Stimulated activated CD4-positive, alpha-beta T cell treated with anti-CD3 and anti-CD28 coated beads, Interleukin-2, amount 100 ng/mL, for 24 hours (primary cell): ENCODE measurements at places on chromosomes 5 and 9.
A peak's percentile ranks its signal among the peaks of the same experiment; 100 is the strongest.

DNA sequence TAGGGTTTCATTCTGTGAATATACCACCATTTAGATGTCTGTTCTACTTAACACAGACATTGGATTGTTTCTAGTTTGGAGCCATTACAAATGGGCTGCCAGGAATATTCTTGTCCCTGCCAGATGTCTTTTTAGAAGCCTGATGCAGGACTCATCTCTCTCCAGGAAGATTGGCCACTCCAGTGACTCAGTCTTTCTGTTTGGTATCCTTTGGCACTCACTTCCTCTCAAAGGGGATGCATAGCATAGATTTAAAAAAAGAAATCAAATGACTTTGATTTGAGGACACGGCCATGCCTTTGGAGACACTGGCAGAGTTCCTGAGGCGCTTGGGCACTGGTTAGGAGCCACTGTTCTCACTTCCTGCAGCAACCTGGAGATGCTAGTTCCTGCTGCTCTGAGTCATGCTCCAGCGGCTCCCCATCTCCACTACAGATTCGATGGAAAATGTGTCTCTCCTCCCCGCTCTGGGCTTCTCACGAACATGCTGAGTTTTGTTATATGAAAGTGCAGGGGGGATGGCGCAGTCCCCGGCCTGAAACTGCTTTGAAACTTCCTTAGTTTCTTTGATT is 3.5 kb upstream of the ZNF366 start:
- DNase-seq, result peak; percentile 16

DNA sequence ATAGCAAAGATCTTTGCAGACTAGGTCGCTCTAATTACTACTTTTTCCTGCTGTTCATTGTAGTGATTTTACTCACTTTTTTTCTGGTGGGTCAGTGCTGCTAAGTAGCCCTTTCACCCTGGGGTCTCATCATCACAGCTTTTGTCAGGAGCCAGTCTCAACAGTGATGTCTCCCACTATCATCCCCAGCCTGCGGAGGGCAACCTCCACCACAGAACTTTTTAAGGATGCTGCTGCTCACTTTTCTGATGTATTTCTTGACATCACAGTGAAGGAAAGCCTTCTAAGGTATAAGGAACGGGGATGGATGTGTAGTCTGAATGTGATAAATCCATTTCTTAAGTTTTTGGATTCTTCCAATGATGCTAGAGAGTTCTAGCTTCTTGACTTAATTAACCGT is 242.5 kb upstream of the RIOK2 start:
- no peak for DNase-seq

- no peak for DNase-seq
These were observed 43.4 kb upstream of the RGS7BP start for GRCh38 chr5:64462391-64462790.

DNA sequence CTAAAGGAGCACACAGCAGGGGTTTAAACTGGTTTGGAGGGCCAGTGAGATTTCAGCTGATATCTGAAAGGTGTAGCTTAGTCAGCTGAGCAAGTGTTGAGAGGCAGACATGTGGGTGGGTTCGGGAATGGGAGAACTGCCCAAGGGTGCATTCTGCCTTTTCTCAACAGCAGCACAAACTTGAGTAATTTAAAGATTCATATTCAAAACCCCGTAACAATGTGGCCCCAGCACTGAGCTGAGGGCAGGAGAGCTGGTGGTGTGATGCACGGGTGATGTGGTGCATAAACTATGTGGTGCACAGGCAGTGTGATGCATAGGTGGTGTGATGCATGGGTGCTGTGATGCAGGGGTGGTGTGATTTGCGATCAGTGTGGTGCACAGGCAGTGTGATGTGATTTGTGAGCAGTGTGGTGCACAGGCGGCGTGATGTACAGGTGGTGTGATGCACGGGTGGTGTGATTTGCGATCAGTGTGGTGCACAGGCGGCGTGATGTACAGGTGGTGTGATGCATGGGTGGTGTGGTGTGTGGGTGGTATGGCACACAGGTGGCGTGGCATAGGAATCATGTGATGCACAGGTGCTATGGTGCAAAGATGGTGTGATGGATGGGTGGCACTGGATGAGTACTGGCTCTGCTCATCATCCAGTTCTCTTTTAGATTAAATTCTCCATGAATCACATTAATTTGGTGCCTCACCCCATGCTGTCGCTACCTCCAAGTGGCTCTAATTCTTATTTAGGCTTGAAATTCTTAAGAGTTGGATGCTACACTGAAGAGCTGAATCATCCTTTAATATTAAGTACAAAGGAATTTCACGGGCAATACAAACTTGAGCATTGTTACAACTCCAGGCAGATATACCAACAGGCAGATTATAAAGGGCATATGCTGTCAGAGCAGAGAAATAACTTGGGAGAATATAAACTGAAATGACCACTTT is 53.6 kb downstream of the DAP start:
- no peak for DNase-seq

GRCh38 chr9:99425124-99425523 is 203.0 kb downstream of the SEC61B start:
- DNase-seq, result no peak

GRCh38 chr5:143782588-143783386 is 29.2 kb upstream of the HMHB1 start:
- DNase-seq, result no peak

DNA sequence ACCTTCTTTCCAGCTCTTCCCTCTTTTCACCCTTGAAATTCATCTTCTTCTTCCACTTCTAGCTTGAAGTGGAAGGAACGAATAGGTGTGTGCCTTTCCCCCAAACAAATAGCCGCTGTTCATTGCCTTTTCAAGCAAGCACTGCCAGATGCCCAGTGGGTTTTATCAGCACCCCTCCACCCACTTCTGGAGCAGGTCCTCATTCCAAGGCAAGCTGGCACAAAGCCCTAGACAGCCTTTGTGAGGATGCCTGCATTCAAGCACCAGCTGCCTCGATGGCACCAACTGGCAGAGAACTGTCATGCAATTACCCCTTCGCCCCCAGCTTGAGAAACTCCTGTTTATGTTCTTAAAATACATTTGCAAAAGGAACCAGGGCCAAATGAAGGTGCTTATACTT is 36.5 kb downstream of the SERINC5 start:
- DNase-seq, result no peak

GRCh38 chr5:160423099-160423498 is 1.4 kb downstream of the PTTG1 start:
- no peak for DNase-seq

DNA sequence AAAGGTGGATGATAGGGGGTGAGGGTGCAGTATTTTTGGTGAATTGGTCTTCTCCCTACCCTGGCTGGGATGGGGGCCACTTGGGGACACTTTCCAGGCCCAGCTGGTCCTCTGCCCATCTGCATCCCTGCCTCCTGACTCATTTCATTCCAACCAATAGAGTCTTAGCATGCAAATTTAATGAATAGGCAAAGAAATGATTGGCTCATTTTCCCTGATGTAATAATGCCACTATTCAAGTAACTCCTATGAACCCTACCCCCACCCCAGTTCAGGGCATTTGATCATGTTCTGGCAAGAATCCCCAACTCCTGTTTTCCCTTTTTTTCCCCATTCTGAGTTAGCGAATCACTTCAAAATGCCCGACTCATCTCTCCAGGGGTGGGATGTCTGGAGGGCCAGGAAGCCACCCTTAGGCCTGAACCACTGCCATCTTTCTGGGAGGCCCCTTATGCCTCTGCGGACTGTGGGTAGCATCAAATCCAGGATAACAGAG is 56.7 kb downstream of the PCDH1 start:
- DNase-seq, result no peak

GRCh38 chr5:108703313-108703712 is 44.4 kb upstream of the FER start:
- no peak for DNase-seq

GRCh38 chr5:168132241-168132641 is 159.2 kb upstream of the WWC1 start:
- no peak for DNase-seq

DNA sequence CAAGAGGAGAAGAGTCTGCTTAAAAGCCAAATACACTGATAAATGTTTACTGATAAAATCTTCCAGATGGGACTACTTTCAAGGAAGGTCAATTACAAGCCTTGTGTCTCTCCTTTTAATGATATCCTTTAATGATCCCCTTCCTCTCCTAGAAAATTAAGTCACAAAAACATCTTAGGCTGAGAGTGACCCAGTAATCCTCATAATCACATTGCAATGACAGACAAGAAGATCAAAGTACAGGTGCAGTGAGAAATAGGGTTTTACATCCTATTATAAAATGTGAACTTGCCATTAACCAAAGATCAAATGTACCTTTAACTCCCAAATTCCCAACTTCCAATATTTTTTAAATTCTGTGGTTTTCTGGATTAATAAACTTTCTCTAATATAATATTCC is 514.8 kb downstream of the RAB3C start:
- DNase-seq, result no peak

DNA sequence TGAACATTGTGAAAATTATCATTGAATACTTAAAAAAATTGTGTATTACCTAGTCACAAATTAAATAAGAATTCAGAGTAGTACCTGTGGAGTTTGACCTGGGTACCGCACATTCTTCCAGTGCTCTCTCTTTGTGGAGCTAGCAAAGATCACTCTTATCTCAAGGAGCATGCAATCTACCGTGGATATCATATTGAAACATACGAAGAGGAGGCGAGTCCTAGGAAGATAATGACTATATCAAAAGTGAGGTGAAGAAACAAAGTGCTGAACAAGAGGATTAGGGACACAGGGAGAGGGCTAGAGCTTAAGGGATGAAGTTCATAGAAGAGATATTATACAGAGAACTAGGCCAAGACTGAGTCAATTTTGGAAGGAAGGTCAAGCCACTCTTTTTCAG is 55.9 kb upstream of the NR3C1 start:
- DNase-seq, result no peak

- no peak for DNase-seq
These were observed 16.5 kb upstream of the SRFBP1 start for GRCh38 chr5:121945261-121945660.

DNA sequence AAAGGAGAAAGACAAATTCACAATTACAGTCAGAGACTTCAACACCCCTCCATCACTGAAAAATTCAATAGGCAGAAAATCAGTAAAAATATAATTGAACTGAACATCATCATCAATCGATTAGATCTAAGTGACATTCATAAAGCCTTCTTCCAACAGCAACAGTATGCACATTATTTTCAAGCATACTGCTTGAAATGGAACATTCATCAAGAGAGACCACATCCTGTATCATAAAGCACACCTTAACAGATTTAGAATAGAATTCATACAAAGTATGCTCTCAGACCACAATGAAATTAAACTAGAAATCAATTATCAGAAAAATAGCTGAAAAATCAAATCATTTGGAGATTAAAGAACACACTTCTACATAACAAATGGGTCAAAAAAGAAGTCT is 39.1 kb downstream of the ERMP1 start:
- DNase-seq, result no peak

- no peak for DNase-seq
These were observed at the start of gene PROP1 for GRCh38 chr5:177995691-177996595. Gene PROP1, minus strand, starts transcription at chr5:177996242. Its CDS starts 309 bp downstream, at chr5:177995933.

- no peak for DNase-seq
These were observed 42.6 kb downstream of the DIRAS2 start for GRCh38 chr9:90600029-90600428.

GRCh38 chr9:17623965-17624364 is 45.1 kb downstream of the SH3GL2 start:
- no peak for DNase-seq

GRCh38 chr9:117413346-117414219 is 1.3 kb downstream of the ASTN2 start:
- DNase-seq, result no peak

DNA sequence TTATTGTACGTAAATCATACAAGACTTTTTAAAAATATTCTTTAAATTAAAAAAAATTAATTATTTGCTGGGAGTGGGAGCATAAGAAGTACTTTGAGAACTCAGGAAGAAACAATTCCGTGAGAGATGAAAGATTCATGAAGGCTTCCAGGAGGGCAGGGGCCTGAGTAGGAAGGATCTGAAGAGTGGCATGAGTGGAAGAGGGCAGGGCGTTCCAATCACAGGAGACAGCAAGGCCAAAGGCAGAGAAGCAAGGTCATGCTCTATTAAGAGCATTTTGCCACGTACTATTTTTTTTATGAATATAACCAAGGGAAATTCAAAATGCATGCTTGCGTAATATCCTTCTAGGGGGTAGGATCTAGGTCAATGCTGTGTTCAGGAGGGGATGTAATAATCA is 265.5 kb downstream of the ZNF608 start:
- DNase-seq, result no peak

GRCh38 chr9:137592767-137593166 is 2.5 kb upstream of the ZMYND19 start:
- DNase-seq, result no peak

GRCh38 chr5:66174338-66174737 is 30.2 kb downstream of the SREK1 start:
- no peak for DNase-seq

GRCh38 chr5:27008604-27009539 is 29.5 kb downstream of the CDH9 start:
- no peak for DNase-seq

DNA sequence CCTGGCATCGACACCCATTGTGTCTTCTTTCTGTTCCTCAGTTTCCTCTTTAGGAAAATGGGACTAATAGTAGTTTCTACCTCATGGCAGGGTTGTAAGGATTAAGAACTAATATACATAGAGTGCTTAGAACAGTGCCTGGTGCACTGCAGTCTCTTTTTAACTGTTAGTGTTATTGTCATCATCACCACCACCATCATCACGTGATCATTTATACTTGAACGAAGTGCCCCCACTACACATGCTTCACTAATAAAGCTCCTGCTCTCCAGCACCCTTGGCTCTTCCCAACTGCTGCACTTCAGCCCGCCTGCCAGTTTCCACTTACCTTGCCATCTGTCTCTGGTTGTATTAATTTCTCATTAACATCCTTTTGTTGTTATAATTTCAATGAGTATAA is 35.8 kb upstream of the MAST4 start:
- DNase-seq, result no peak

- DNase-seq, result no peak
These were observed 31.2 kb downstream of the CEP72 start for GRCh38 chr5:643351-643801.

DNA sequence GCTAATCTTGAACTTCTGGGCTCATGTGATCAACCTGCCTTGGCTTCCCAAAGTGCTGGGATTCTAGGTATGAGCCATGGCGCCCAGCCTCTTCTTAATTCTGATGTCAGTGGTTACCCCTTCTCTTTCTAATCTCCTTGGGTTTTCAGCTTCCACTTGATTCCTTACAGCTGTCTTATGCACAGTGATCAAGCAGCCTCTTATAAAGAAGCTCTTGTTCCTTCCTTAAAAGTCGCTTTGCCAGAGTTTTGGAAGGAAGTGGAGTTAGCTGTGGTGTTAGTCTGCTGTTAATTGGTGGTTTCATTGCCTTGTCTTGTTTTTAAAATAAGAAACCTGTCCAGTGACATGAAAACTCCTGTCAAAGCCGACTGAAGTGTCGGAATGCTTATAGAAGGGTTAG is 128.1 kb upstream of the CACNA1B start:
- DNase-seq, result no peak
